ENCODE measurements at places on chromosomes 7 and 10. TPM values are rescaled to one million over a fixed set of nuclear protein-coding genes. Genes with fewer than 3 reads are reported as not detected.

- DNase-seq, result peak; percentile 79
Measured at GRCh38 chr10:90847436-90847835, 10.4 kb downstream of the HTR7 start.

DNA sequence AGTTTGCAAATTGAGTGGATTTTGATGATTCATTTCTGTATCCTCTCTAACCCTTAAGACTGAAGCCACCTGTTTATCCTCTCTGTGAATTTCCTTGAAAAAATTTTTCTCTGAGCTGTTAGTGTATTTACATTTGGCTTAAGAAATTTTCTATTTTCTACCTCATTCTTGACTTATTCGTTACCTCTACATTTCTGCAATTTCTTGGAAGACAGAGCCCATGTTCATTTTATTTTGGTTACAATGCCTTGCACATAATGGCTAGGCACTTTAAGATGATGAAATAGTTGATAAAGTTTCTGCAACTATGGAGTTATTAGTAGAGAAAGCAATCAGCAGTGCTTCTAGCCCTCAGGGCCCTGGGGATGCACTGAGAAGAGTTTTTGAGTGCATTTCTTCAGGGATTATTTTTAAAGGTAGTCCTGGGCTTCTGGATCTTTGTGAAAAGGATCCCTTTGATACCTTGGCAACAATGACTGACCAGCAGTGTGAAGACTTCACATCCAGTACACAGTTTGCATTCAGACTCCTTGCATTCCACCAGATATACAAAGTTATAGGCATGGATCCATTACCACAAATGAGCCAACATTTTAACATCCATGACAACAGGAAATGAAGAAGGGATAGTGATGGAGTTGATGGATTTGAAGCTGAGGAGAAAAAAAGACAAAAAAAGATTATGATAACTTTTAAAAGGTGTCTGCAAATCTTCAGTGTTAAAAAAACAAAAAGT lies 68.2 kb downstream of the CH25H start:
- no peak for DNase-seq

ARMH3 gene
- 3.8 TPM for total RNA-seq

SCIN gene
- total RNA-seq, result not detected

DNA sequence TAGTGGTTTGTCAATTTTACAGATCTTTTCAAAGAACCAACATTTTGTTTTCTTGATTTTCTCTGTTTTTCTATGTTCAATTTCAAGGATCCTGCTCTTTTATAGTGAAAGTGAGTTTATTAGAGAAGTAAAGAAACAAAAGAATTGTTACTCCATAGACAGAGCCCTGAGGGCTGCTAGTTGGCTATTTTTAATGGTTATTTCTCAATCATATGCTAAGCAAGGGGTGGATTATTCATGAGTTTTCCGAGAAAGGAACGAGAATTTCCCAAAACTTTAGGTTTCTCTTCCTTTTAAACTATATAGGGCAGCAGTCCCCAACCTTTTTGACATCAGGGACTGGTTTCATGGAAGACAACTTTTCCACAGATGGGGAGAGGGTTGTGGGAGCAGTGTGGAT lies 165.0 kb downstream of the CCSER2 start:
- DNase-seq, result no peak

DNA sequence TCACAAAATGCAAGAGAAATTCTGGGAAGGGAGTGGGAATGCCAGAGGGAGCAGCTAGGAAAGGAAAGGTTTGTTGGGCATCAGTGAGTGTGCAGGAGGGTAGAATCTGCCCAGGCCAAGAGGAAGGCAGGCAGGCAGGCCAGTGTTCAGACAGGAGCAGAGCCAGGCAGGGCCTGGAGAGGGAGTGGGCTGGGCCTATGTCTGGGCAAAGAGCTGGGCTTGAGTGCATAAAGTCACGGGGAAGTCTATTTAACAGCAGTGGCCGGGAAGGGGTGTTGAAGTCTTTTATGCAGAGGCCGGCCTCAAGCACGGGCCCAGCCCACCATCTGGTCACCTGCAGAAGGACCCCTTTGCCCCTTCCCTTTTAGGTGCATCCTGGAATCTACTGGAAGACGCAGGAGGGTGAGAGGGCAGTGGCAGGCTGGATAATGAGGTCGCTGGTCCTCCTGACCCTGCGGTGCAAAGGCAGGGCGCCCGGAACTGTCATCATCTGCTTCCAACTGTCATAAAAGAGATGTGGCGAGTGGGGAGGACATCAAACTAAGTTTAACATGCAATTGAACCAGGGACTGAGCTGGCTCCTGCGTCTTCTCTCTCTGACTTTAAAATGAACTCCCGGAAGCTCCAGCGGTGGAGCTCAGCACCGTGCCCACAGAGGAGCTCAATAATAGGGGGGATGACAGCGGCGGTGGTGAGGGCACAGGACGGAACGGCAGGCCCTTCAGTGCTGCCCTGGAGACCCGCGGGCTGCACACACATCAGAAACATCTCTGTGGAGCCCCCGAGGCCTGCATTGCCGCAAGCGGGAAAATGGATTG lies 29.5 kb downstream of the CARD11 start:
- DNase-seq, result no peak

GRCh38 chr10:59580026-59580863 lies 129.4 kb downstream of the SLC16A9 start:
- DNase-seq, result peak; percentile 30

DNA sequence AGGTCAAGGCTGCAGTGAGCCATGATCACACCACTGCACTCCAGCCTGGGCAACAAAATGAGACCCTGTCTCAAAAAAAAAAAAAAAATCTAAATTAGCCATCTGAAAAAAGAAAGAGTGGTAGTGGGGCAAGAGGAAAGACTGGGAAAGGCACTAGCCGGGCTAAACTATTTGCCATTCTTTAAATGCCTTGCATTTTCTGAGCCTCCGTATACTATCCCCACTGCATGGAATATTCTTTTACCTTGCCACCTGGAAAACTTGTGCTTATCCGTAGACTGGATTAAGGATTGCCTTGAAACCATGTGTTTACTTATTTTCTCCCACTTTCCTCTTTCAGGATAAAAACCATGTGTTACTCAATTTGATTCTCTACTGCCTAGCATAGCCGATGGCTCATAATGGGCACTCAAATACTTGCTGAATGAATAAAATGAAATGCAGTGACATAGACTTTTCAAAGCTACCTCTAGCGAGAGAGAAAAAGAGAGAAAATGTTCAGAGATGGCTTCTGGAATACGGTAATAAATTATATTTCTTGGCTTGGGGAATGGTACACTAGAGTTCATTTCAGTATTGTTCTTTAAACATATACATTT lies 30.6 kb downstream of the HYCC1 start:
- no peak for DNase-seq

- peak; percentile 49 for DNase-seq
Measured at GRCh38 chr7:74449809-74450397, 3.8 kb upstream of the GTF2IRD1 start.

- peak; percentile 15 for DNase-seq
Measured at GRCh38 chr7:25951414-25952260, 200.4 kb upstream of the NFE2L3 start.

DNA sequence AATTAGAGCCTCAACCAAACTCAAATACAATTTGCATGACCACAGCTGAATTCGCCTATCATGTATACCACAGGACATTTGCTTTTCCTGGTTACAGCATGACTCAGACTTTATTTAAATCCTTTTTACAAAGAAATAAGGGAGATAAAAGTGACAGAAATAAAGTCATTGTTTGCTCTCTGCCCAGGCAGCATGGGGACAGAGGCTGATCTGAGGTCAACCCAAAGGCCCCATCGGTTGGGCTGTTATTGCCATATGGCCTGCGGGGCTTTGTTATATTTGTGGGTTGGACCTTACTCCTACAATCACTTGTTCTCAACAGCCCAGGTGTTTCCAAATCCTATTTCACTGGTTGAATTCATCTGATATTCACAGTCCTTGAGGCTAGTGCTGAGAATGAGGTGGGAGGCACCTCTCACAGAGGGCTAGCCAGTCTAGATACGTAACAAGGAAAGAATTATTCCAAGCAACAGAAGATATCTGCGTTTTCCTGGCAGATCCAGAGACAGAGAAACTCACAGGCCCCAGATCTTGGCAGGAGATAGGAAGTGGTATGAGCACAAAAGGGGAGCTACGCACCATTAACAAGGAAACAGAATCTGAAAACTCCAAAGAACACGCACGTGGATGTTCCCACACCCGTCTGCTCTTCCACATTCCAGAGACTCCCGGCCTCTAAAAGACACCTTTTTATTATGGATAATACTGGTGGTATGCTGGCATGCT lies 117.3 kb downstream of the HIPK2 start:
- peak; percentile 25 for DNase-seq

Data from RPMI7951 (cell line).